GM18507 (cell line): ENCODE measurements at places on chromosomes 2 and 18.
A peak's percentile ranks its signal among the peaks of the same experiment; 100 is the strongest.

- DNase-seq, result no peak
Observed at GRCh38 chr2:200258081-200258480, 48.4 kb upstream of the SPATS2L start.

DNA sequence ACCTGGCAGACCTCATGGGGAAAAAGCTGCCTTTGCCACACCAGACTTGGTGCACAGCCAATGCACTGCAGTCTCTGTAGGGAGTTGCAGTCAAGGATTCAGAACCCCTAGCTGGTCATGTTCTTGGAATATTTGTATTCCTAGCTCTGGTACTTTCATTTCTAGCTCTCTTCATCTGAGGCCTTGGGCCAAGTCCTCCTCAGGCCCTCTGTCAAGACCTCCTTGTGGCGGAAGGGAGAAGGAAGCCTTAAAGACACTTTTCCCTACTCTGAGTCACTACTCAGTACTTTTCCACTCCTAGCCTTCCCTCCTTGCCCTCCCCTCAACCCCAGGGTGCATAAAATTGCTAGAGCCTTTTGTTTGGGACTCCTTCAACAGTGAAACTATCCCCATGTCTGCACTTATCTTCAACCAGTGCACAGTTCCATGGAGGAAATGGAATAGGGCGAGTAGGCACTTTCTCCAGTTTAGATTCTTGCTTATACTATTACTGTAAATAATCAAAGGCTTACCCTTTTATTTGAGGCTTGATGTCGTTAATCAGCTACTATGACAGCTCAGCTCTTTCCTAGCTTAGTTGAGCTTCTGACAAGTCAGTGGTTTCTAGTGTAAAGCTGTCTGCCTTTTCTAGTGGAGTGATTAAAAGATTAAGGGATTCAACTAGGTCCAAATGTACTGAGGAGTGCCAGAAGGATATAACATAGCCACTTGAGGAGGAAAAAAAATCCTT lies 15.8 kb downstream of the M1AP start:
- no peak for DNase-seq

DNA sequence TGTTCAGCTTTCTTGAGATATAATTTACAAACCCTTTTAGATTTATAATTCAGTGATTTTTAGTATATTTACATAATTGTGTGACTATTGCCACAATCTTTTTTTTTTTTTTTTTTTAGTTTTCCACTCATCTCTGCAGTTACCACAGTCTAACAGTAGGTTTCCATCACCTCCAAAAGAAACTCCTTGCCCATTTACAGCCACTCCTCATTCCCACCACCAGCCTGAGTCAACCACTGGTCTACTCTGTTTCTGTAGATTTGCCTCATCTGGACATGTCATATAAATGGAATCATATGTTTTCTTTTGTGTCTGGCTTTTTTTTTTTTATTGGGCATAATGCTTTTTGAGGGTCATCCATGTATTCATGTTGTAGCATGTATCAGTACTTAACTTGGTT lies 16.1 kb downstream of the MTX2 start:
- DNase-seq, result no peak

- DNase-seq, result no peak
Observed at GRCh38 chr2:211045025-211045424, 488.6 kb downstream of the CPS1 start.

DNA sequence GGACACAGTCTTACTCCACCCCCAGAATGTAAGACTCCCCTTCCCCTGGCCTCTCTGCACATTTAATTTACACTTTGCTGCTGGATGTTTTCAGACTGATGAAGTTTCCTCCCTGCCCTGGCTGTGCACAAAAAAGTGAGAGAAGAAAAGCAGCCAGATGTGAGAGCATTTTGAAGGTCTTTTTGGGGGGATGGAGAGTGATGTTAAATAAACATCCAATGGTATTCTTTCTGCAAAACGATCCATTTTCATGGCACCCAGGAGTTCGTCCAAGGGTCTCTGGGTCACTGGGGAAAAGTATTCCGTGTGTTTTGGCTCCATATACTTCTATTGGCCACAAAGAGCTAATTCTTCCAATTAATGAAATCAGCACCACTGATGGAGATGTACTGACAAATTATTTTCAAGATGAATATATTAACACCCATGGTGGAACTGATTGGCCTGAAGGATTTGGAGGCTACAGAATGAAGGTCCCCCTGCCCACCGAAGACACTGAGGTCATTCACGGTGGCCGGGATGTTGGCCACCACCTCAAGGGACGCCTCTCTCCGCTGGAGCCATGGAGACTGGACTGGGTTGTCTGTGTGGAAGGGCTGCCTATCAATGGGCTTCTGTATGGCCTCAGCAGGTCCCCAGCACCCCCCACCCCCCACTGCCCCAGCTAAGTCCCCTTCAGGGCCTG lies 107.6 kb upstream of the PKDCC start:
- no peak for DNase-seq

GRCh38 chr18:36149514-36150289 lies 20.0 kb downstream of the ELP2 start:
- DNase-seq, result no peak

DNA sequence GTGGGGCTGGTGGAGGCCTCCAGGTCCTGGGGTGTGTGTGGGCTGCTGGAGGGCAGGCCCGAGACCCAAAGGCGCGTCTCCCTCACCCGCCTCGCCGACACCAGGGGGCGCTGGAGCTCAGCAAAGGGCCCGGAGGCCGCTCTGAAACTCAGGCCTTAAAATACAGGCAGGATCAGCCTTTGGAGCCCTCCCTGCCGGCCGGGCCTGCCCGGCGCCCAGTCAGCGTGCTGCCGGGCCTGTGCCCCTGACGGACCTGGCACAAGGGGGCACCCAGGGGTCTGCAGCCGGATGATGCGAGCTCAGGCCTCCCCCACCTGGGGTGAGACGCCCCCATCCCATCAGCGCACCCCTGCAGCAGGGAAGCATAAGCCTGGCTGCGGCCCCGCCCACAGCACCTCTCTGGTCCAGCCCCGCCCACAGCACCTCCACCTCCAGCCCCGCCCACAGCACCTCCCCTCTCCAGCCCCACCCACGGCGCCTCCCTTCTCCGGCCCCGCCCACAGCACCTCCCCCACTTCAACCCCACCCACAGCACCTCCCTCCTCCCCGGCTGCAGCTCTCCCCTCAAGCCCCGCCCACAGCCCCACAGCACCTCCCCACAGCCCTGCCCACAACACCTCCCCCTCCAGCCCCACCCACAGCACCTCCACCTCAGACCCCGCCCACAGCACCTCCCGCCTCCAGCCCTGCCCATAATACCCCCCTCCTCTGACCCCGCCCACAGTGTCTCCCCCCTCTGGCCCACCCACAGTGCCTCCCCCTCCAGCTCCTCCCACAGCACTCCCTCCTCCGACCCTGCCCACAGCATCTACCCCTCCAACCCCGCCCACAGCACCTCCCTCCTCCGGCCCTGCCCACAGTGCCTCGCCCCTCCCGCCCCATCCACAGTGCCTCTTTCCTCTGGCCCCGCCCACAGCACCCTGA lies 92.8 kb upstream of the OTOS start:
- DNase-seq, result peak; percentile 38

GRCh38 chr2:127219171-127220070 lies 678 bp downstream of the CYP27C1 start:
- DNase-seq, result no peak

GRCh38 chr2:140539242-140539875 lies 1591.5 kb downstream of the LRP1B start:
- DNase-seq, result no peak
